ENCODE measurements at places on chromosomes 13 and 19. TPM values are rescaled to one million over a fixed set of nuclear protein-coding genes. Genes with fewer than 3 reads are reported as not detected.

The ADGRE3 gene
- total RNA-seq, result not detected

The CCL25 gene
- total RNA-seq, result not detected

The LRRC4B gene
- 2.0 TPM for total RNA-seq

The SMIM24 gene
- total RNA-seq, result not detected

The ZNF724 gene
- total RNA-seq, result 6.7 TPM

The FGF22 gene
- not detected for total RNA-seq

The NCR1 gene
- total RNA-seq, result not detected

The ZSCAN1 gene
- not detected for total RNA-seq

The ZNF559 gene
- total RNA-seq, result 15.2 TPM

The C3 gene
- total RNA-seq, result 42.7 TPM

The ZNF471 gene
- total RNA-seq, result 5.0 TPM

The KL gene
- 0.15 TPM for total RNA-seq

The ELF1 gene
- 41.2 TPM for total RNA-seq

The CASP14 gene
- not detected for total RNA-seq

The CLDN10 gene
- total RNA-seq, result not detected

The CACNG6 gene
- total RNA-seq, result not detected

The ITGBL1 gene
- total RNA-seq, result 70.7 TPM

The ZNF649 gene
- total RNA-seq, result 3.8 TPM

The USP12 gene
- 29.8 TPM for total RNA-seq

The SIGLEC5 gene
- total RNA-seq, result not detected

The ANO8 gene
- total RNA-seq, result 4.1 TPM

The ELSPBP1 gene
- not detected for total RNA-seq

The CARS2 gene
- 77.1 TPM for total RNA-seq

The EDNRB gene
- total RNA-seq, result 48.1 TPM

The SIGLEC12 gene
- total RNA-seq, result not detected

The GIPC3 gene
- not detected for total RNA-seq

The LGALS4 gene
- not detected for total RNA-seq

The CEBPA gene
- 0.15 TPM for total RNA-seq

The GPR183 gene
- not detected for total RNA-seq

The OR10H1 gene
- not detected for total RNA-seq

The AMH gene
- 1.5 TPM for total RNA-seq

The FLT3 gene
- not detected for total RNA-seq

The FFAR1 gene
- not detected for total RNA-seq

The MEIOSIN gene
- total RNA-seq, result not detected

The ZNF99 gene
- total RNA-seq, result not detected

The DACH1 gene
- 0.17 TPM for total RNA-seq

The LILRA1 gene
- total RNA-seq, result not detected

The PSG4 gene
- 0.29 TPM for total RNA-seq

The ACER1 gene
- total RNA-seq, result not detected

The FBXW9 gene
- total RNA-seq, result 4.6 TPM

The HCN2 gene
- total RNA-seq, result 1.7 TPM

The GZMM gene
- not detected for total RNA-seq

The ADGRE1 gene
- total RNA-seq, result not detected

The FPR2 gene
- total RNA-seq, result not detected

The TMEM59L gene
- total RNA-seq, result 4.6 TPM

The ERICH6B gene
- not detected for total RNA-seq

The KLC3 gene
- under 0.01 TPM for total RNA-seq

The IL4I1 gene
- total RNA-seq, result 1.3 TPM

The SRRM5 gene
- 0.17 TPM for total RNA-seq

The TRIM28 gene
- 277 TPM for total RNA-seq

The POSTN gene
- 176 TPM for total RNA-seq
